ENCODE measurements at places on chromosomes 11 and 22.

GRCh38 chr11:122181372-122181771 is 65.4 kb upstream of the BLID start:
- DNase-seq, result no peak

DNA sequence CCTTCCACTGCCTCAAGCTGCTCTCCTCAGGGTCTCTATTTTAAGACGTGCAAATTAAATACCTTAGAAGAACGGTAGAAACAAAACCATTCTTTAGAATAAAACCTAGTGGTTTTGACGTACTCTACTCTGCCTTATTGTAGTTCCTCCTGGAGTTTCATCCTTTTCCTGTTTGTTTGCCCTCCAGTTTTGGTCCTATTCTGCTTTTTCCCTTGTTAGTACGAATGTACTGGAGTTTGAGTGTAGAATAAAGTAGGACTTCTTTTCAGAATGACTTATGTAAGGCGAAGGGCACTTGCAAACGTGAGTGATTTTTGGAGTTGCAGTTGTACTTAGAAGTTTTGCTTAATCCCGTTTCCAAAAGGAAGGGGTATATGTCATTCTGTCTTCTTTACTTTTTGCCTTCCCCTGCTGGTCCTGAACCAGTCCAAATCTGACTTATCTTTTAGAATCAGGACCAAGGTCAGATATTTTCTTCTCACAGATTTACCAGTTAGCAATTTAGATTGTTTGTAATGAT is 1.4 kb downstream of the SIK2 start:
- peak; percentile 76 for DNase-seq

DNA sequence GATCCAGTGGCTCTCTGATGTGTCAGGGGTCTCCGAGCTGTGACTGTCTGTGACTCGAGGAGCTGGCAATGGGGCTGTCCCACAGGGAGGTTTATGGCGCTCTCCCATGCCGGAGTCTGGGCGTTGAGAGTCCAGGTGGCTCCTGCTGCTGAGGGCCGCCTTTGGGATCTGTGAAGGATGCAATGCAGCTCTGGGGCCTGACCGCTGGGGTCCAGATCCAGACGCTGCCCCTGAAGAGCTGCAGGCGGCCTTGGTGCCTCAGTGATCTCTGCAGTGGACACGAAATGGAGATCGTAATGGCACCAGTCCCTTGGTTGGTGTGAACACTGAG is 155.3 kb downstream of the TBC1D22A start:
- no peak for DNase-seq

GRCh38 chr11:14029971-14030920 is 67.7 kb downstream of the SPON1 start:
- no peak for DNase-seq

- no peak for DNase-seq
These were observed 78.0 kb downstream of the CNTN5 start for GRCh38 chr11:99098751-99099150.

DNA sequence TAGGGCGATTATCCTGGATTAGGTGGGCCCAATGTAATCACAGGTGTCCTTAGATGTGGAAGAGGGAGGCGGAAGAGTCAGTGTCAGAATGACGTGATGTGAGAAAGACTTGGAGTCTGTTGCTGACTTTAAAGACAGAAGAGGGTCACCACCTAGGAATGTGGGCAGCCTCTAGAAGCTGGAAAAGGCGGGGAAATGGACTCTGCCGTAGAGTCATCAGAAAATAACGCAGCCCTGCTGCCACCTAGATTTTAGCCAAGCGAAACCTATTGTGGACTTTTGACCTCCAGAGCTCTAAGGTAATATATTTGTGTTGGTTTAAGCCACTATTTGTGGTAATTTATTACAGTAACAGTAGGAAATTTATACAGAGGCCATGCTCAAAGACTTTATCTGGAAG is 4.8 kb downstream of the DDX10 start:
- DNase-seq, result no peak

GRCh38 chr22:20117633-20118299 is 740 bp upstream of the TRMT2A start:
- no peak for DNase-seq

GRCh38 chr11:62851807-62852522 is 12.6 kb upstream of the WDR74 start:
- DNase-seq, result no peak

DNA sequence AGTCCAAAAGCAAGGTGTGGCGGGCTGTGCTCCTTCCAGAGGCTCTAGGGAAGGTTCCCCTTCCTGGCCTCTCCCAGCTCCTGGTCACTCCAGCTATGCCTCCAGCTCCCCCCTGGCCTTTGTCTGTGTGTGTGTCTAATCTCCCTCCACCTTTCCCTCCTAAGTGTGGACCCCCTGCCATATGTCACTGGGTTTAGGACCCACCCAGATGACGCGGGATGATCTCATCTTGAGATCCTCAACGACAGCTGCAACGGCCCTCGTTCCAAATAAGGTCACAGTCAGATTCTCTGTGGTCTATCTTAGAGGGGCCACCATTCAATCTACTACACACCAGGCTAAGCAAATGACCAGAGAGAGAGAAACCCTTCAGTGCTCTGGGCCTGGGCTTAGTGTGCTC is 107.9 kb downstream of the ARHGAP8 start:
- DNase-seq, result no peak

DNA sequence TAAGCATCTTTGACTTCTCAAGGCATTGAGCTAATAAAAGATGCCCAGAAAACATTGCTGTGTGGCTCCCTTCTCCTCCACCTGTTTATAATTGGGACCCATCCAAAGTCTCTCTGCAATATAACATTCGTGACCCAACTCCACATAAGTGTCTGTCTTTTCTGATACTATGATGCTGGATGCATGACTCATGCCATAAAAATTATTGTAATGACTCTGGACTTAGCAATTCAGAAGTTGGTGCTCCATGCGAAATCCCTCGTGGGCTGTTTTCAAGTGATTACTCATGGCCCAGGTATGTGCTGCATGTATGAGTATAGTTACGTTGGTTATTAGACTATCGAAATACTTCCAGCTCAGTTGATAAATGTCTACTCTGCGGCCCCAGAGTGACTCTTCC is 11.7 kb downstream of the FJX1 start:
- DNase-seq, result no peak

GRCh38 chr22:46931414-46931813 is 169.0 kb downstream of the TBC1D22A start:
- no peak for DNase-seq

DNA sequence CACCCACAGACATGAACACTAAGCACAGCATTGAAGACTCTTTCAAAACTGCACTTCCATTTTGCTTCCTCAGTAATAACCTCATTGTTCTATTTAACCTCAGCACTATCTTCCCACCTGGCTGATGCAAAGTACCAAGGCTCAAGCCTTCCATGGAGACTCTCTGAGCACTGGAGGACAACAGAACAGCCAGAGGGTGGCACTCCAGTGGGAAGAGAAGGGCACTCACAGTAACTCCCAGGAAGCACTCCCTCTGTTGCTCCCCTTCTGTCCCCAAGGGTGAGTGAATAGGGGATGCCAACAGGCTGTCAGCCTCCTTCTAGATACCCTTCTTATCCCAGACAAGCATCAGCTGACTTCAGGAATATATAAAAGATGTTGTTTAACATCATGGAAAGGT is 3.5 kb downstream of the ME3 start:
- no peak for DNase-seq

DNA sequence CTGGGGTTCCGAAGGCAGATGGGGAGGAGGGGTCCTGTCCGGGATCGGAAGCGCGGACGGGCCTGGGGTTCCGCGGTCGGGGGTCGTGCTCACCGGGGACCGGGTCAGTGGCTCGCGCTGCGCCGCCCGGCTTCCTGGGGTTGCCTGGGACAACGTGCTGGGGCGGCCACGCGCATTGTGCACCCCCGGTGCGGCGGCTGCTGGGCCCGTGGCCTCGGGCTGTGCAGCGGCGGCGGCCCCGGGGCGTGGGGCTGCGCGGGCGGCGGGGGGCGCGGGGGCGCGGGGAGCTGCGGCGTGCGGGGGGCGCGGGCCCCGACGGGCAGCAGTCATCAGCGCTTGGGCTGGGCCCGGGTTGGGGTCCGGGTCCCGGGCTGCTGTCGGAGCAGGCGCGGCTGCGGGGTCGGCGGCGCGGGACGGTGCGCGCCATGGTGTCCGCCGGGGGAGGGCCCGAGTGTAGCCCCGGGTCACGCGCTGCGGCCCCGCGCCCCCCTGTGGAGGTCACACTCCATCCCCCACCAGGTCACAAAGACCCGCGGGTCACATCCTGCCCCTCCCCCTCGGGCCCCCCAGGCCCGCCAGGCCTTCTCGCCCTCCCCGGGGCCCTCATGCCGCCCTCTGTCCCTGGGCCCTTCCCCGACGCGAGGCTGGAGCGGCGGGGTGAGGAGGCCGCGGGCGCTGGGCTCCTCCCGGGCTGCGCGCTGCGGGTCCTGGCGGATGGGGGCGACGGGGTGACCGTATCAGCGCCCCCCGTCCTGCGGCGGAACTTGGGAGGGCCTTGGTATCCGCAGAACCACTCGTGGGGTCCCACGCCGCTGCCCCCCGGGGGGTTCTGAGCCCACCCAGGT is at the start of gene TTLL8:
Gene TTLL8 (minus strand): TSS at position 238 of the 845 bp plus-strand sequence.
- no peak for DNase-seq

DNA sequence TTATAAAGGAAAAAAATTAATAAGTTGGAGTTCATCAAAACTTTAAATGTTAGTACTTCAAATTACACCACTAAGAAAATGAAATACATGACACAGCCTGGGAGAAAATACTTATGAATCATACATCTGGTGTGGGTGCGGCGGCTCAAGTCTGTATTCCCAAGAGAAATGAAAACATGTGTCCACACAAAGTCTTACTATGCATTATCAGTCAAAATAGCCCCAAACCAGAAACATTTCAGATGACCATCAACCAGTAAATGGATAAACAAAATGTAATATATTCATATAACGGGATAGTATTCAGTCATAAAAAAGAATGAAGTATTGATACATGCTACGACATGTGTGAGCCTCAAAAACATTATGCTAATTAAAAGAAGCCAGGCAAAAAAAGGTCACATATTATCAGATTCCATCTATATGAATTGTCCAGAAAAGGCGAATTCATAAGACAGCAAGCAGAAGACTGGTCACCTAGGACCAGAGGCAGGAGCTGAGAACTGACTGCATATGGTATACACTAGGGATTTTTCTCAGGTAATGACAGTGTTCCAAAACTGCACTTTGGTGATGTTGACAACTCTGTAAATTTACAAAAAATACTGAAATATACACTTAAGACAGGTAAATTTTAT is 5.3 kb upstream of the AKIP1 start:
- DNase-seq, result no peak

DNA sequence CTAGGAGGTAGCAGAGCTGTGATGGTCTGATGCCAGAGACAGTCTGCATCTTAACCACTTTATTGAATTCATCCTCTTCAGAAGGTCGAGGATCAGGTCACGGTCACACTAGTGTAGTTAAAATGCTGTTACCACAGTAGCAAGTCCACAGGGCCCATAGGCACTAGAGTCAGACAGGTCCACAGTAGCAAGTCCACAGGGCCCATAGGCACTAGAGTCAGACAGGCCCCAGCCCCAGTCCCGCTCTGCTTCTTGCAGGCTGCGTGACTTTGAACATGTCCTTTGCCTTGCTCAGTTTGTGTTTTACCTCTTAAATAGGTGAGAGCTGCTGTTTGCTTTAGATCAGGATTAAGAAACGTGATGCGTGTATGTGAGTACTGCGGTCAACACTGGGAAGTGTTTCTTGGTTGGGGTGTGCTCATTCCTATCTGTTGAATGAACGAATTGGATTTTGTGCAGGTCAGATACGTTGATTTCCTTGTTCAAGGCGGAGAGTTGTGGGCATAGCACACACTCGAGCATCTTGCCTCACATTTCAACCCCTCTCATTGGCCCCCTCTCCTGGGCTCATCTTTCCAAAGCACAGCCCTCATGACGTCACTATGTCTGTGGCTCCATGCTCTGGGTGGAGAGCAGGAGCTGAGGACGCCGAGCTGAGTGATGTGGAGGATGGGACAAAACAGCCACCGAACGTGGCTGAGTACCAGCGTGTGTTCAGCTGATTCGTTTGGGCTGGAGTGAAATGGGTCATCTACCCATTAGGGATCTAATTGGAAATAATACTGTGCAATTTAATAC is 191.7 kb downstream of the TBC1D22A start:
- DNase-seq, result no peak

DNA sequence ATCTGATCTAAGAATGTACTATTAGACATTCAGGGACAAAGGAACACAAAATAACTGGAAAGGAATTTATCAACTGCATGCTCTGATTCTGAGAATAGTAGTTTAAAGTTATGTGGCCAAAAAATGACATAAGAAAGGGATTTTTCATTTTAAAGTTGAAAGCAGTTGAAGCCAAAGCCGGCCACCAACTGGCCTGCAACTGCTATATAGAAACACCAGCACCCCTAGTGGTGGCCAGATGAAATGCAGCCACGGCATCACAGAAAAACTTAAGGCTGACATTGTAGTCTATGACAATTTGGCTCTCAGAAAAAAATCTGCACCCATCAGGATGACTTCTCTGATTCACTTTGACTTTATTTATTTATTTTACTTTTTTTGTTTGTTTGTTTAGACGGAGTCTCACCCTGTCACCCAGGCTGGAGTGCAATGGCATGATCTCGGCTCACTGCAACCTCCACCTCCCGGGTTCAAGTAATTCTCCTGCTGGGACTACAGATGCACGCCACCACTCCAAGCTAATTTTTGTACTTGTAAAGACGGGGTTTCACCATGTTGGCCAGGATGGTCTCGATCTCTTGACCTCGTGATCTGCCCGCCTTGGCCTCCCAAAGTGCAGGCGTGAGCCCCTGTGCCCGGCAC is 59.2 kb downstream of the SLC35F2 start:
- DNase-seq, result peak; percentile 67

- no peak for DNase-seq
These were observed 64.9 kb downstream of the NAV2 start for GRCh38 chr11:19777377-19778102.
